ENCODE measurements at places on chromosomes 12 and 14.

GRCh38 chr14:33762161-33762851 is 188.6 kb downstream of the EGLN3 start:
- DNase-seq = no peak

DNA sequence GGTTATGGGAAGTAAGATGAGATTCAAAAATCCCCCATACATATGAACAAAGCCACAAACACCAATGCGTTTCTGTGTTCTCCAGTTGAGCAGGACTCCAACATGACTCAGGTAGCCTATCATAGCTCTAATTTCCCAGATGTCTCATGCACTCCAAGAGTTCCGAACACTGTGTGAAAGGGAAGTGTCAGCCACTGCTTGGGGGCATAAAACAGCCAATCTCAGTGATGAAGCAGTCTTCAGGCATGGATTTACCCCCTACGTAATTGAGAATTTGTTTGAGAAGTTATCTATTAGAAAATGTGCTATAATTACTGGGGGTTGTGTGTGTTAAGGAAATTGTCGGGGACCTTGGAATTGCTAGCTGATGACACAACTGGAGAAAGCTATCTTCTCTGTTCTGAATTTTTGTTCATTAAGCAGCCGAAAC is 153.9 kb upstream of the AVPR1A start:
- DNase-seq = no peak

GRCh38 chr12:2877953-2878732 is 1.1 kb downstream of the RHNO1 start:
- DNase-seq = no peak

- no peak for DNase-seq
Measured at GRCh38 chr14:51304941-51305340, 64.9 kb downstream of the TMX1 start.

- no peak for DNase-seq
Measured at GRCh38 chr12:34379142-34379541, 356.8 kb downstream of the ALG10 start.

GRCh38 chr12:119715268-119715620 is 47.3 kb downstream of the PRKAB1 start:
- DNase-seq = no peak

- no peak for DNase-seq
Measured at GRCh38 chr12:14454098-14454907, 88.8 kb downstream of the ATF7IP start.

- no peak for DNase-seq
Measured at GRCh38 chr12:124213666-124214347, 81.1 kb upstream of the RFLNA start.

- DNase-seq = no peak
Measured at GRCh38 chr14:55780156-55780946, 200.3 kb downstream of the KTN1 start.

GRCh38 chr12:14393751-14394150 is 28.3 kb downstream of the ATF7IP start:
- DNase-seq = no peak

- DNase-seq = peak; percentile 2
Measured at GRCh38 chr12:32365473-32366064, 33.8 kb upstream of the FGD4 start.

GRCh38 chr14:104212206-104213095 is 74.1 kb downstream of the KIF26A start:
- no peak for DNase-seq

DNA sequence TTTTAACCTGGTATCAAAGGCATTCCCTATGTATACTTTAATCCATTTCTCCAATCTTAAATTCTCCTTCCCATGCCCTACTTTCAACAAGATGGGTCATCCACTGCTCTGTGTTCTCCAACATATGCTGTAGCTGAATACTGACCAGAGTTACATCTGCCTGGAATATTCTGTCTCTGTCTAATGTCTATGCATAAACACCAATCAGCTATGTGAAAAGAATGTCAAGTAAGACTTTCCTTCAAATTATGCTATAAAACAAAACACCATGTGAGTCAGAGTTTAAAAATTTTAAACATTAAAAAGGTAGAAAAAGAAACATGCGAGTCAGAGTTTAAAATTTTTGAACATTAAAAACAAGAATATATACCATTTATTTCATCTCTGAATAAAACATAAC is 19.3 kb downstream of the NT5DC3 start:
- no peak for DNase-seq

DNA sequence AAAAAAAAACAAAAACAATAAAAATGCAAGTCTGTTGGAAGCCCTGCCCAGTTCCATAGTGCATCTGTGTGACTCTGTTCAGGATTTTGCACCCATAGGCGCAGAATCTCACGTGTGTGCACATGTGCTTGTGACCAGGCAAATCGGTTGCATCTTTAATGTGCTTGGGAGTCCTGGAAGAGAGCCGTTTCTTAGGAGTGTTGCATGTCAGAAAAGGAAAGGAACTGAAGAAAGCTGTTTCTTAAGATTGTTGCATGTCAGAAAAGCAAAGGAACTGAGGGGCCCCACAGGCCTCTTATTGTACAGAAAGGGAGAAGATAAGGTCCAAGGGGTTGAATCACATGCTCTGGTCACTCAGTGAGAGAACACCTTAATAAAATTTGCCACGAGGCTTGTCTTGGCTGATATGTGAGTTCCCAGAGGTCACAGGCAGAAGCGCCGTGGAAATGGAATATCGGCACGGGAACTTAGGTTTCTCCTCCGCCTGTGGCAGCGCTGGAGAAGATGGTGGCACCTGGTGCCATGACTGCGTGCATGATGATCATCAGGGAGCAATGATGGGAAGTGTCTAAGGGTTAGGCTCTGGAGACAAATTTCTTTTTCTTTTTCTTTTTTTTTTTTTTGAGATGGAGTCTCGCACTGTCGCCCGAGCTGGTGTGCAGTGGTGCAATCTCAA is 90.0 kb downstream of the LRRC74A start:
- no peak for DNase-seq

- DNase-seq = no peak
Measured at GRCh38 chr12:76685246-76685678, 78.7 kb upstream of the ZDHHC17 start.

GRCh38 chr12:121996945-121997612 is 24.6 kb upstream of the BCL7A start:
- no peak for DNase-seq

DNA sequence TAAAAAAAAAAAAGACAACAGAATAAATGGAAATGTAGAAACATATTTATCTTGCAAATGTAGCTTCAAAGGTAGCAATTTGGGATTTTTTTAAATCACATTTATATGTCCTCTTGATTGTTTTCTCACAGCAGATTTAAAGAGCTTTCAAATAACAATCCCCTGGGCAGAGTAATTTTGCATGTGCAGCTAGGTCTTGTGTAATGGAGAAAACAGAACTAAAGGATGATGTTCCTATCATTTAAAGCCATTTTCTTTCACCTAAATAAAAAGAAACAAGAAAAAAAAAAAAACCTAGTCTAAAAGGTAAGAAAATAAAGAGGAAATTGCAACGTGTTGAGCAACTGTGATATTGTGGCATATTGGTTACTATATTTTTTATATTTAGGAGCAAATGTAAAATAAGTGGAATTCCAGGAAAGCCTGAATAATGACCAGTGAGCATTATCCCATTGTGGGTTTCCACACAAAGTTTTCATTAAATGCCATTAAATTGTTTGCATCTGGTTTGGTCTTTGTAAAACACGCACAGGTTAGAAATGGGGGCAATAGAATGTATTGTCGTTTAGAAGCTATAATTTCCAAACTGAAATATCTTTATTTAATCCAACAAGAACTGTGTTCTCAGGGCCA is 215.6 kb downstream of the SLC6A15 start:
- DNase-seq = no peak

GRCh38 chr14:64910847-64911495 is 3.3 kb upstream of the CHURC1 start:
- no peak for DNase-seq

Data from stimulated activated CD4-positive, alpha-beta T cell treated with anti-CD3 and anti-CD28 coated beads, Interleukin-1b, Interleukin-23, amount 100 ng/mL, for 1 hour (primary cell).